HCEC 1CT (cell line): ENCODE measurements at places on chromosomes 12 and 14.

GRCh38 chr14:69231486-69231885 lies 28.5 kb upstream of the GALNT16 start:
- no peak for DNase-seq

DNA sequence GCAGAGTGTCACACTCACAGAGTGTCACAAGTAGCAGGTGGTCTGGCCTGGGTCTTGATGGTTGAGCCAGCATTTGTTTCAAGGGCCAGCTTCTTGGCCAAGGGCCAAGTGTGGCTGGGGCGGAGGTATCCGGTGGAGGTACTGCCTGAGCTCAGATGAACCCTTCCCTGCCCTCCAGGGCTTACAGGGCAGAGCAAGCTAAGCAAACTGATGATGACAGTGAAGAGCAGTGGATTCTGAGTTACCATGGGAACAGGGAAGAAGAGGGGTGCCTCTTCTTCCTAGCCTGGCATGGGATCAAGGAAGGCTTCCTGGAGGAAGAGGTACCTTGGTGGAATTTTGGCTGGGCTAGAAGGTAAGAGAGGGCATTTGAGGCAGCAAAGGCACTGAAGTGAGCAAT lies 35.7 kb downstream of the MVK start:
- DNase-seq = no peak

DNA sequence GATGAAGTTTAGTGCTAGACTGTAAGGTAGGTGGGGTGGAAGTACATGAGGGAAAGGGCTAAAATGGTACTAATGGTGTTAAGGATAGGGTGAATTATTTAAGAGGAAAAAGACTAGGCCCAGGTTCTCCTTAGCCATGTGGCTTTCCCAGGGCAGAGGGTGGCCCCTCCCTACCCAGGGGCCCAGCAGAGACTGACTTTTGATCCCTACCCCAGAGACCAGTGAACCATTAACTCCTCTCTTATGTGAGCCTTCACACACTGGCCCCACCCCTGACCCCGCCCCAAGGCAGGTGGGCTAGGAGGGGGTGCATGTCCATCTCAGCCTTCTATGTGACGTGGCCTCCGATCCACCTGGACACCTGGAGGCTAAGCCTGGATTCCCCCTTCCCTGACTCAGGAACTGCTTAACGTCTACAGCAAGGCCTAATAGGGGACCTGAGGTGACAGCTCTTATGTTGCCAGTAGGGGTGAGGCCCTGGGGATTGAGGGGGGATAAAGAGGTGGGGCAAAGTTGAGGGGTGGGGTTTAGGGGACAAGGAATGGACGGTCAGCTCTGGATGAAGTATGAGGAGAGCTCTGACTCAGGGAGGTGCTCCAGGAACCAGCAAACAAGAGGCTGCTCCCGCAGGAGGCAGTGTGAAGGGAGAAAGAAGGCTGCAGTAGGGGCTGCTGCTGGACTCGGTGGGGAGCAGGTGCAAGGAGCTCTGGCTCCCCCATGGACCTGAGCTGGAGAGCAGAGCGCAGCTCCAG lies 757 bp downstream of the SLC39A5 start:
- no peak for DNase-seq

DNA sequence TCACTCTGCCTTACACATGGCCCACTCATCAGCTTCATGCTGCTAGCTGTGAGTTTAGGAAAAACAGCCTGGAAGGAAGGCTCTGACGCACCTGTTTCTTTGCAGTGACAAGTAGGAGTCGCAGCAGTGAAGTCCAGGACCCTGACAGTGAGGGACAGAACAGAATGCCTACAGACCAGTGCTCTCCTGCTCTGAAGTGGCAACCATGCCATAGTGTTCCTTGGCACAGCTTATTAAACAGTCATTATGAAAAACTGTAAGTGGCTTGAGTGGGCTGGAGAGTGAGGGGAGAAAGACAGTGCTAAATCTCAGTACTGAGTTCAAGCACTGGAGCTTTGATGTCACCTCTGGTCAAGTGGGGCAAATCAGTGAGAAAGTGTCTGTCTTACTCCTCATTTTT lies 61.7 kb downstream of the MYRFL start:
- no peak for DNase-seq

GRCh38 chr14:37610945-37611523 lies 15.6 kb downstream of the TTC6 start:
- no peak for DNase-seq

- no peak for DNase-seq
Observed at GRCh38 chr14:60807247-60807646, 72.7 kb downstream of the MNAT1 start.

DNA sequence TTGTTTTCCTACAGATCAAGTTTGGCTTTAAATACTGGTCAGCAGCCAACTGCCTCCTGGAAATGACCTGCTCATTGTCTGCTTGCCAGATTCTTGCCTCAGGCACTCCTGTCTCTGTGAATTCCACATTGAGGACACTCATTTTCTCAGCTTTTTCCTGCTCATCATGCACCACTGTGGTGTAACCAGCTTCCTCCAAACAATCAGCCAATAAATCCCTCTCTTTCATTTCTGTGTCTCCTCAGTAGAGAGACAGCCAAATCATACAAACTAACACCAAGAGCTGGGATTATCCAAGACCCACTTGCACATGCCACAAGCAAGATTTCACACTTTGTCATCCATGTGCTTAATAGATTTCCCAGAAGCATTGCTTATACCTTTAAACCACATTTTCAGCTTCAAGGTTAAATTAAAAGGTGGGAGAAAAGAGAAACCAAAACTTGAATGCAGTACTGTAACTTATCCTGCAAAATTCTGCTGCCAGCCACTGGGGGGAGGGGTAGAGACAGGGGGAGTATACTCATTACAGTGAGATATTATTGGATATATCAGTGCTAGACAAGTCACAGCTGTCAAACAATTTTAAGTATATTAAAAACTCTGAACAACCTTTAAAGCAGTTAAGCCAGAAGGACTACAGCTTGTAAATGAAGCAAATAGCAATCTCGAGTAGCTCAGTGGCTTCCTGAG lies 105.0 kb downstream of the PPP2R5E start:
- DNase-seq = peak; percentile 83

DNA sequence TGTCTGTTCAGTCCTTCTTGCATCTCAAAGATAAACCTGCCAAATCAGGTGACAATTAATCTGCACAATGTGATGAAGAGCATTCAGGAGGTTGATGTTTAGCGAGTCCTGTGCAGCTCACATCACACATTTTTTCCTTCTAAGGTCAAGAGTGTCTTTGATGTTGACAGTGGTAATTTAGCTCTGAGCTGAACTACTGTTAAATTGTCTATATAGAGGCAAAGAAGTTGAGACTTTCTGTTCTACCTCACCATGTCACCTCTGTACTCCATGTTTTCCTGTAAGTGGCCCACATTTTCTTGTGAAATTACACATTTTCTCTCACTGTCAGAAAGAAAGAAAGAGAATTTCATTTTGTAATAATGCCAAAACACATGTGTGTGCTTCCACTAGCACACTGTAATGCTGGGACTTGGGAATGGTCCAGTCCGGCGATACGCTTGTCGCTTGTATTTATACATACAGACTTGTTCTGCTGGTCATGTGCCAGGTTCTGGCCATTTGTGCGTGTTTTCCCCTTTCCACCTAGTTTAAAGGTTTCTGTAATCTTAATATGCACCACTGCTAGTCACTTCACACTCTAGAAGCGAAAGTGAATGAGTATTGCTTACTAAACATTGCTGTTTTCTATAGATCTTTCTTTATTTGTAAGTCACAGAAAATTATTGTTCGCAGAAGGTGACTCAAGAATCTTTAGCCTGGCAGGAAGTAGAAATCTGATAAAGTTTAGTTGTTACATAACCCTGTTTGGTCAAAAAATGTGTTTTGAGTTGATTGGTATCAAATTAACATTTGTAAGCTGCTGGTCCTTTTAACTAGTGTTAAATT lies 328.9 kb downstream of the TMTC2 start:
- DNase-seq = no peak

DNA sequence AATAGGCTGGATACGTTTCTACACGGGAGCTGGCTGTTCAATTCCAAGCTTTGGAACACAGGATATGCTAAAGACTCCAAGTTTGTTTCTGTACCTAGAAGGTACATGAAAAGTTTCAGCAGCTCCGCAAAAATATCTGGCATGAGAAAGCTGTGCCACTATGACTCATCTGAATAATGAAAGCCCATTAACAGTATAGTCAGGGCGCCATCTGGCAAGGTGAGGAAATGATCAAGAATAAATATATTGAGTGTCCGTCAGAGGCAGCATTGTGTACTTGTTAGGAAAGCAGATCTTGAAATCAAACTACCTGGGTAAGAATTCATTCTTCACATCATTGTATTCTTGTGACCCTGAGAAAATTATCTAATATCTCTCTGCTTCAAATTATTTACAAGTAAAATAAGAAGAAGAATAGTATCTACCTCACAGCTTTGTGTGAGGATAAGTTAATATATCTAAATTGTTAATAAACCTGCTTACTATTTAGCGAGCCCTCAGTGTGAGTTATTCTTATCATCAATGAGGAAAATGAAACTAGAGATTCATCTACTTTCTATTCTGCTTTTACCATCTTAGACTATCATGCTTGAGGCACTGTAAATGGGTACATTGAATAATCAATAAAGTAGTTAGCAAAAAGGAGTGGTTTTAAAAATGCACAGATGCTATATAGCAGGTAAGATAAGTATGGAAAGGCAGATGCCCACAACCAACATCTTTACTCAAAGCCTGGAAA lies 53.5 kb downstream of the FSCB start:
- DNase-seq = no peak

GRCh38 chr12:94954948-94955592 lies 48.4 kb downstream of the NDUFA12 start:
- no peak for DNase-seq

DNA sequence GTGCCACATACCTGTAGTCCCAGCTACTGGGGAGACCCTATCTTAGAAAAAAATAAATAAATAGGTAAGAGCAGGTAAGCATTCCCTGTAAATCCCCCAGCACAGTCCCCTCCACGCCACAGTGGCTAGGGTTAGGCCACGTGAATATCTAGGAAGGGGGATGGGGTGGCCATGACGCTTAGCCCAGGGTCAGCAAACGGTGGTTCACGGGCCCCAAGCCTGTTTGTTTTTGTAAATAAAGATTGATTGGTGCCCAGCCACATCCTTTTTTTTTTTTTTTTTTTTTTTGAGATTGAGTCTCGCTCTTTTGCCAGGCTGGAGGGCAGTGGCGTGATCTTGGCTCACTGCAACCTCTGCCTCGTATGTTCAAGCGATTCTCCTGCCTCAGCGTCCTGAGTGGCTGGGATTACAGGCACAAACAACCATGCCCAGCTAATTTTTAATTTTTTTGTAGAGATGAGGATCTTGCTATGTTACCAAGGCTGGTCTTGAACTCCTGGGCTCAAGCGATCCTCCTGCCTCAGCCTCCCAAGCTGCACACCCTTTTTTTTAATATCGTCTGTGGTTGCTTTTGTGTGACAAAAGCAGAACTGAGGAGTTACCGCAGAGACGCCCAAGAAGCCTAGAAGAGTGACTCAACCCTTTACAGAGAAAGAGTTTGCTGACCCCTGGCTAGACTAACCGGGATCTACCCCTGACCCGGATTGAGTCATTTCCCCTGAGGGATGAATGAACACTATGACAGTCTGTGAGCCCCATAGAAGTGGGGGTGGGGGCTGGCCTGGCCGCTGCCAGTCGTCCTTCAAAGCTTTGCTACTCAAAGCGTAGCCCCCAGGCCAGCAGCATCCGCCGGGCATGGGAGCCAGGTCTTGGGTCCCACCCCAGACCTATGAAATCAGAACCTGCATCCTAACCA lies 113.7 kb upstream of the NCOR2 start:
- peak; percentile 95 for DNase-seq

- no peak for DNase-seq
Observed at GRCh38 chr14:33678005-33678404, 272.9 kb downstream of the EGLN3 start.

DNA sequence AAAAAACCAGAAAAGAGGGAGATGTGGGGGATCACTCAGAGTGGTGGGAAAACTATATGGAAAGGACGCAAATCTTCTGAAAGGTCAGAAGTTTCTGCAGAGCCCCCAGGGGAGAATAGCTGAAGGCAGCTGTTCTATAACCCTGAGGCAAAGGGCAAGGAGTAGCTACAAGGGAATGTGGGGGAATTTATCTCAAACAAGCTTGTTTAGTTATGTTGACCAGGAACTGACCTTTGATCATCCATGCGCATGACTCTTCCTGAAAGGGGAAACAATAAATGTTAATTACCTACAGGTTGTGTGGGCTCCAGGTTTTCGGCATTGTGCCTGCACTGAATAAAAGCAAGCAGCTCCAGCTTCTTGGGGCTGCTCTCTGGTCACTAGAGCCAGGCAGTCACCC lies 968.5 kb downstream of the AACS start:
- no peak for DNase-seq

DNA sequence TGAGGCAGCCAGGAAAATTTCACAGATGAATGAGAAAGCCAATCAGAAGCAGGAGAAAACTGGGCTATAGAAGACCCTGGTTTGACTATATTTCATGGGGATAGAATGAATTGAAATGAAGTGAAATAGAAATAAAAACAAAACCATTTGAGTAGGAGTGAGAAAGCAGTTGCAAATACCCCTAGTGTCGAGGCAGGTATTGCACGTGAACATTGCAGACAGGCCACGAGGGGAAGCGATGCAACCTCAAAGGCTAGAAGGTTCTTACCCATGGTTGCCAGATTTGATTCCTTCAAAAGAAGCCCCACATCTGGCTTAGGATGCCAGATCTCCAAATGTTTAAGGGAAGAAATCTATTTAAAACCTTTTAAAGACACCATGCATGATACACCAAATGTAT lies 648.9 kb downstream of the VRK1 start:
- no peak for DNase-seq

DNA sequence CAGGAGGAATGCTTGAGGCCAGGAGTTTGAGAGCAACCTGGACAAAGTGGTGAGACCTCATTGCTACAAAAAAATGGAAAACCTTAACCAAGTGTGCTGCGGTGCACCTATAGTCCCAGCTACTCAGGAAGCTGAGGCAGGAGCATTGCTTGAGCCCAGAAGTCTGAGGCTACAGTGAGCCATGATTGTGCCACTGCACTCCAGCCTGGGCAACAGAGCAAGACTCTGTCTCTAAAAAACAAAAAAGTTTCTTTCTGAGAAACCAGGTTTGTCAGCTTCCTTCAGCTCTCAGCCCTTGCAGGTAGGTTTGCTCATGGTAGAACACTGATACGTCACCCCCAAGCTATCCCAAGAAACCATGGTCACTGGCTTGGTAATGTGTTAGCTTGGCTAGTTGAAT lies 20.0 kb upstream of the MORN3 start:
- no peak for DNase-seq

DNA sequence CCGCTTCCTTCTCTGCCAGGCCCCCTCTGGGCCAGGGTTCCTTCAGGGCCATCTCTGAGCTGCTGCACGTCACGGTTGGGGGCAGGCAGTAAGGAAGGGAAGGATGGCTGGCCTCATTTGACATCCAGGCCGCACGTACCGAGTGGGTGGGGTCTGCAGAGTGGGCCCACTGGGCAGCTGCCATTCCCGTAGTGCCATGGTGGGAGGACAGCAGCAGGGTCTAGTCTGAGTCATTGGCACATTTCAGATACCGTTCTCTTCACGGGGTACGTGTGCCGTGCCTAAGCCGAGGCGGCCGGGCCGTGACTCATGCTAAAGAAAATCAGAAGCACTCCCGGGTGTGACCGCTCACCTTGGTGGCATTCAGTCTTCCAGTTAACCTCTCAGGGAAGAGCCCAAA lies 43.9 kb downstream of the IL31 start:
- peak; percentile 51 for DNase-seq

GRCh38 chr12:128266086-128266485 lies 884 bp upstream of the TMEM132C start:
- DNase-seq = no peak

GRCh38 chr14:94244182-94244581 lies 48.9 kb downstream of the SERPINA10 start:
- DNase-seq = no peak

- no peak for DNase-seq
Observed at GRCh38 chr14:64855721-64856528, 23.8 kb downstream of the SPTB start.
